ENCODE measurements at places on chromosomes 12 and 14.

GRCh38 chr12:26113853-26114719 lies 10.8 kb downstream of the BHLHE41 start:
- DNase-seq = peak; percentile 89

DNA sequence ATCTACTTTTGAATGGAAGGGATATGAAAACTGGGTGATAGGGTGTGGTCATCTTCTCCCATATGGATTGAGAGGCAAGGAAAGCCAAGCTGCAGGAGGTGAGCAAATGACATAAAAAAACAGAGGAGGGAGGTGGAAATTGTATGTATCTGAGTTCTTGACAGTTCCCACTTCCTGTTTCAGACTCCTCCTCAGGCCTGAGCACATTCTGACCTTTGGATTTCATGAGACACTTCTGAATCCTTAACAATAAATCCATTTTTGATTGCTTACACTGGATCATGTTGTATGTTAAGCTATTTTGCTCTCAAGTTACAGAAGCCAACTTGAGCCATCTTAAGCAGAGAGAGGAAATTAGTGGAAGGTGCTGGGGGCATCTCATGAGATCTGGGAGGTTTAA lies 11.6 kb upstream of the SRSF5 start:
- DNase-seq = no peak

- no peak for DNase-seq
Observed at GRCh38 chr12:68962877-68963855, 30.2 kb upstream of the CPM start.

- DNase-seq = no peak
Observed at GRCh38 chr12:52119398-52120254, 40.1 kb downstream of the SMIM41 start.

DNA sequence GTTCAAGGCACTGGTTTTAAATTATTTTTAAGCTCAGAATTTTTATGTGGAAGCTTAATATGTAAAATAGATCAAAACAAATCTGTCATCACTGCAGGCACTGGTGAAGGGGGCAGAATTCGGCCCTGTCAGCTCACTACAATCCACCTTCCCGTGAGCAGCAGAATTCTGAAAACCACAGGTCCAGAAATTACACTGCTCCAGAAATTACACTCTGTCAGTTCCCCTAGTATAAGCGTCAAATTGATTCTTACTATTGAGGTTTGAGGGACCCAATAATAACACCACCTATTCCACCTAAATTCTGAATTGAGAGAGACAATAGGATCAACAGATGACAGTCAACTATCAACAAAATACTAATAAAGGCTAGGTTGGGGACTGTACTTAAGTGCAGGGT lies 245.5 kb downstream of the PHLDA1 start:
- DNase-seq = no peak

DNA sequence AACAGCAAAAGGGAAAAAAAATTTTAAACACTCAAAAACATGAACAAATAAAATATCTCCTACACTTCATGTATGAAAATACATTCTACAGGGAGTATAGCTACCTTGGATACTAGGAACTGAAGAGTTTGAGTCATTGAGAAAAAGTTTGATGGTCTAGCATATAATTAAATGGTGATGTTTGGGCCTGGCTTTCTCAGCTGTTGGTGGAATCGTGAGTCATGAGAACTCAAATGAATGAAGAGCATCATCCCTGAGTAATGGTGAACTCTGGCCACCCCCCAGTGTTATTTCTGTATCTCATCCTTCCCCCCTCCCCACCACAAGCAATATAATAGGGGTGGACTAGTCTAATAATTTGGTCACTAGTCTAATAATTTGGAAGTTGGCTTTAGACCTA lies 6.7 kb upstream of the SLC6A15 start:
- DNase-seq = no peak

DNA sequence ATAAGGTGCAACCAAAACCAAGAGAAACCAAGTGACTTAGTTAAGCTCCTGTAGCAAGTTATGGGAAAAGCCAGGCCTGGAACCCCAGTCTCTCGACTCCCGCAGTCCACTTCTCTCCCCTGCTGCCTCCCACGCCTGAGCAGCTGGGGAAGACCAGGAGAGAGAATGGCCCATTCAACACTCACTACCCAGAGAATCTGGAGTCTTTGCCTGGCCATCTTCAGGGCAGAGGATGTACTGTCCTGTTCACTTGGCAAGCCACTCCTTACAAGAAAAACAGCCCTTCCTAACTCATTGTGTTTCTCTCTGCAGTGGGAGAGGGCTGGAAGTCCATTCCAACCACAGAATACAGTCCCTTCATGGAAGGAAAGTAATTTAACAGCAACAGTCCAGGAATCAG lies 1.8 kb downstream of the PITPNM2 start:
- DNase-seq = no peak

DNA sequence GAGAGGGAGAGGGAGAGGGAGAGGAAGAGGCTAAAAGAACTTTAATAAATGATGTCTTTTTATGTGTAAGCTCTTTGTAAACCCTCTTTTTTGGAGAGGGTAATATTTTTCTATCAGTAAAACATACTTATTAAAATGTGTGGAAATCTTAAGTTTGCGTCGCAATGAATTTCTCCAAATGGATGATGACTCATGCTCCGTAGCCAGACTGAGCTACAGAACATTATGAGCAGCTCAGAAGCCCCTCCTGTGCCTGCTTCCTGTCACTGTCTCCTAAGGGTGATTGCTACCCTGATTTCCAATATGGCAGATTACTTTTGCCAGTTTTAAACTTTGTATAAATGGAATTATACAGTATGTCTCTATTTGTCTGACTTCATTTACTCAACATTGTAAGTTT lies 13.0 kb upstream of the PYGL start:
- DNase-seq = no peak

GRCh38 chr12:7093486-7093885 lies 1.2 kb upstream of the C1R start:
- DNase-seq = no peak

DNA sequence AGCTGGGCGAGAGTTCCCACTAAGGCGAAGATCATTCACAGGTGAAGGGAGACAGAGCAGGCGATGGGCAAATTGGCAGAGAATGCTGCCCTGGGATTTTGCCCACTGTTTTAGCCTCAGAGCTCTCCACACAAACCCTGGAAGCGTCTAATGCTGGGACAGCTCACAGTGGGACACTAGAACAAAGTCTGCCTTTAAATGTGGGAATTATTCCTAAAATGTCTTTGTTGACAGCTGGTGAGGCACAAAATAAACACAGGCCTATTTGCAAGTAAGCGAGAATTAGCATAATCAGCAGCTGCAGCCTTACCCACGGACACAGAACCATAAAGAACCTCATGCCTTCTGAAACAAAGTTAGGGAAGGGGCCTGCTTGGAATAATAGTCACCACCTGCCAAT lies 824.5 kb downstream of the AACS start:
- peak; percentile 27 for DNase-seq

DNA sequence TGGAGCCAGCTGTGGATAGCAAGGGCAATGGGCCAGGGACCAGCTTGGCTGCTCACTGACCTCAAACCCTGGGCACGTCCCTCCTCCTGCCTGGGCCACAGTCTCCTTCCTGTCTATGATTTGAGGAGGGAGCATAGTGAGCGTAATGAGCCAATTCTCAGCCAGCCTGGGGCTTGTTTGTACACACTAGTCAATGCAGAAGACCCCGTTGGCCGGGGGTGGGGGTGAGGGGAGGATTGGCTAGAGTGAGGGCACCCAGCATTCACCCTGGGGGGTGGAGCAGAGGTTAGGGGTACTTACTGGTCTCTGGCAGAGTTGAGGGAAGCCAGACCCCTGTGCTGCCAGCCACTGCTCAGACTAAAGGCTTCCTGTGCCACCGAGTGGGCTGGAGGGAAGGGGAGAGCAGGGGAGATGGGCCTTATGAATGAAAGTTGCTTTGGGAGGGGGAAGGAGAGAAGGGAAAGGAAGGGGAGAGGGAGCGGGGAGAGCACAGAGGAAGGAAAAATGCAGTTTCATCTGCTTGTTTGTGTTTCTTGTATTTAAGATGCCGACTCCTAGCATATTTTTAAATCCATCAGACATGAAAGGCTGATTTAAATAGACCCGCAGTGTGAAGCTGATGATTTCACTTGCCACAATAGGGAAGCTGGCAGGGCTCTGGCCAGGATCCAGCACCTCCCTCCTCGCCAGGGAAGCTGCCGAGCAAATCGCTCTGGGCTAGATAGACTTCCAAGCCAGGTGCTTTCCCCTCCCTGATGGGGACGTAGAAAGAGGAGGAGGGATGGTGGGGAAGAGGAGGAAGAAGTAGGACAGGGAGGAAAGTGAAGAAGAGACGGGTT lies 114.0 kb downstream of the PRMT8 start:
- peak; percentile 16 for DNase-seq

GRCh38 chr12:15323480-15323879 lies 1.2 kb downstream of the PTPRO start:
- no peak for DNase-seq

GRCh38 chr14:105498430-105499255 lies 7.6 kb downstream of the TEDC1 start:
- no peak for DNase-seq

- DNase-seq = no peak
Observed at GRCh38 chr12:52122904-52123303, 43.4 kb downstream of the SMIM41 start.

GRCh38 chr12:72369423-72369959 lies 97.3 kb downstream of the TRHDE start:
- no peak for DNase-seq

GRCh38 chr14:23624830-23625404 lies 11.2 kb upstream of the DHRS2 start:
- DNase-seq = no peak

DNA sequence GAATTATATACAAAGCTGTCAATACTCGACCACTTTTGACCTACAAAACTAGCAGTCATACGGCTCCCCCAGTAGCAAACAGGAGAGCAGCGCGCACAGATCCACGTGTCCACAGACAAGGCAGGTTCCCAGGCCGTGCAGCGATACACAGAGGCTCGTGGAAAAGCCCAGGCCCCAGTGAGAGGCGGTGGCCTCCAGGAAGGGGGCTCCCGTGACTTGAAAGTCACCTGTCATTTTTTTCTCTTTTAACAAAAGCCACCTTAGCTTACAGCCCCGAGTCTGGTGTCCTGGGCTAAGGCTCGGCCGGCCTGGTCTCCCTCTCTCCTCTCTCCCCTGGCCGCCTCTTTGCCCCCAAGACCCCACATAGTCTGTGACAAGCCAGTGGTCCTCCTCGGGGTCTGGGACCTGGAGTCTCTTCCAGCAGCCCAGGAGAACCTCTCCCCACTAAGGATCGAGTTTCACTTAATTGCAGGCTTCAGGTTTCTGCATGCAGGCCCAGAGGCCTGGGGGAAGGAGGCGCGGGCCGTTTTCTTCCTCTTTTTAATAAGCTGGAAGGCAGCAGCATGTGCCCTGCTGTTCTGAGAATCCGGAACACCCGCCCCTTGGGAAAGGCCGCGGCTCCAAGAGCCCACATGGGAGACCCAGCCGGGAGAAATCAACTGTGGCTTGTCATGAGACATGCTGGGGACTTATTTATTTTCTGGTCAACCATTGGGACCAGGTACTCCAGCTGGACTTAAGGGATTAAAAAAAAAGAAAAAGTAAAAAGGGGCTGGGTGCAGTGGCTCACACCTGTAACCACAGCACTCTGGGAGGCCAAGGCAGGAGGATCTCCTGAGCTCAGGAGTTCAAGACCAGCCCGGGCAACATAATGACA lies 15.9 kb downstream of the NCOR2 start:
- peak; percentile 37 for DNase-seq

DNA sequence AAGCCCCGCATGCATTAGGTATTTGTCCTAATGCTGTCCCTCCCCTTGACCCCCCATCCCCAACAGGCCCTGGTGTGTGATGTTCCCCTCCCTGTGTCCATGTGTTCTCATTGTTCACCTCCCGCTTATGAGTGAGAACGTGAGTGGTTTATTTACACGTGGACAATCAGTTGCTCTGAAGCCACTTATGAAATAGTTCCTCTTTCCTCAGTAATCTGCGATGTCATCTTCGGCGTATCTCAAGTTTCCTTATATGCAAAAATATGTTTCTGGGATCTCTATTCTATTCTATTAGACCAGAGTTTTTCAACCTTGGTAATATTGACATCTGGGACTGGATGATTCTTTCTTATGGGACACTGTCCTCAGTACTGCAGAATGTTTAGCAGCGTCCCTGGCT lies 56.0 kb upstream of the DCD start:
- no peak for DNase-seq

- DNase-seq = no peak
Observed at GRCh38 chr14:91817566-91818325, 49.6 kb downstream of the TC2N start.

- no peak for DNase-seq
Observed at GRCh38 chr14:33810308-33810707, 140.6 kb downstream of the EGLN3 start.

GRCh38 chr14:31961896-31962295 lies 115.2 kb upstream of the ARHGAP5 start:
- DNase-seq = no peak

DNA sequence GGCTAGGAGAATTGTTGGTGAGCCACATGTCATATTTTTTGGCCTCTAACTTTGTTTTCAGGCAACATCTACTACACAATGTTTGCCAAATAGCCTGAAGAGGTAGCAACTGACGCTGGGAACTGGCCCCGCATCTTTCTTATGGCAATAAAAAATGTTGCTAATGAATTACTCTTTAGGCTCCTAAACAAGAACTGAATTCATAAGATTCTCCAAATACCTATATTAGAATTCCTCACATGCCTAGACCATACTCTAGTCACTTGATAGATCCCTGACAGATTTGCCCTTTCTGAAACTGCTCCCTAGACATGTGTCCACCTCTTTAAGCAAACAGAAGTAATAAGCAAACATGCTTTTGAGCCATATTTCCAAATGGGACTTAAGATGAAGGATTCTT lies 209.0 kb upstream of the ATXN7L3B start:
- DNase-seq = no peak

DNA sequence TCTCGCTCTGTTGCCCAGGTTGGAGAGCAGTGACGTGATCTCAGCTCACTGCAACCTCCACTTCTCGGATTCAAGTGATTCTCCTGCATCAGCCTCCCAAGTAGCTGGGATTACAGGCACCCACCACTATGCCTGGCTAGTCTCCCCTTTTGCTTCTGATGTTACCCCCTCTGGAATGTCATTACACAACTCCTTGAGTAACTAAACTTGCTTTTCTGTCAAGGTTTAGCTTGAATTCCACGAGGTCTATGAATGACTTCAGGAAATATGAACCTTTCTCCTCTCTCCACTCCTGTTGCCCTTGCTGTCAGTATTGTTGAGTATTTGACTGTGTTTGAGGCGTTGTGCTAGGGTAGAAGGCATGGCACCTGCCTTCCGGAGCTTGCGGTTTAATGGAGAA lies 16.8 kb upstream of the RTRAF start:
- no peak for DNase-seq

- DNase-seq = no peak
Observed at GRCh38 chr14:30440961-30441360, 118.0 kb upstream of the G2E3 start.

- DNase-seq = no peak
Observed at GRCh38 chr12:56787498-56787897, 24.4 kb downstream of the HSD17B6 start.

Measured in hippocampal formation (tissue), 2 donors.